ENCODE measurements at places on chromosomes 3 and 15. TPM values are rescaled to one million over a fixed set of nuclear protein-coding genes. Genes with fewer than 3 reads are reported as not detected.

DNA sequence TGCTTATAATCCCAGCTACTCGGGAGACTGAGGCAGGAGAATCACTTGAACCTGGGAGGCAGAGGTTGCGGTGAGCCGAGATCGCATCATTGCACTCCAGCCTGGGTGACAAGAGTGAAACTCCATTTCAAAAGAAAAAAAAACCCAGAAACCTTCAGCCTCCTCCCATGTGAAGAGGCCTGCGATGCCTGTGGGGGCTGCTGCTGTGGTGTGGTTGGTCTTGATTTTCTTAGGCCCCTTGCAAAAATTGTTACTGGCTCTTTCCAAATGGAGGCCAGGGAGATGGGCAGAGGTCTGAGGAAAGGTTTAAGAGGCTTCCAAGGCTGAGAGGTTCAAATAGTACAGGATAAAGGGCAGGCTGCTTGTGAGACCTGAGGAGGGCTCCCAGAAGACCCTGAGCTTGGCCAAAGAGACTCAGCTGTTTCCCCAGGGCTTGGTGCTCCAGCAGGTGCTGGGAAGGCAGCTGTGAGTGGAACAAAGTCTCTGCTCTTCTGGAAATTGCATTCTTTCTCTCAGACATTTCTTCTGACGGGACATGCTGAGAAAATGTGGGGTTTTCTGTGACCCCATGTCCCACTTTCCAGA lies 18.4 kb downstream of the GCSAM start:
- no peak for DNase-seq

The PLA2G4E gene
- total RNA-seq = not detected

DNA sequence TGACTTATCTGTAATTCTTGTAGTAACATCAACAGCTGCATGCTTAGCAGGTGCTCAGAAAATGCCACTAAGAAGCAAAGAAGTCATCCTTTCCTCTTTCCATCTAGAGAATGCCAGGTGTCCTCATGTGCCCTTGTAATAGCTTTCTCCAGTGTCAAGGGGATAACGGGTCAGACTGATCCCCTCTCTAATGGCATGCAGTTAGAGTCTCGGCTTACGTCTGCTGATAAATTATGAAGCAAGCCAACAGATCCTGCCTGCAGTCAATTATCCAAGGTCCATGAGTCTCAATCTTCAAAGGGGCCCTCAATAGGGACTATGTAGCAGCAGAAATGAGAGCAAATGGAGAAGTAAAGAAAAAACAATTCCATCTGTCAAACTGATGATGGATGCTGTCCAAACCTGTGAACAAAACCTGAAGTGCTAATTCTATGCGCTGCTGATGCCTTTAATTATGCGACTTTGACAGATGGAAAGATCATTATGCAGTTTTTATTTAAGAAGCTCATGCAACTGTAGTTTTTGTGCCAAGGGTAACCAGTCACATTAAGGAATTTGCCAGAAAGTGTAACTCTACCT lies 162.8 kb upstream of the PEX5L start:
- no peak for DNase-seq

The SAMD7 gene
- not detected for total RNA-seq

The THBS1 gene
- total RNA-seq = 1.2 TPM

The TMCO5A gene
- total RNA-seq = not detected

GRCh38 chr15:74917676-74918075 lies 11.0 kb upstream of the FAM219B start:
- DNase-seq = no peak

The ACP3 gene
- total RNA-seq = not detected

The CFAP91 gene
- not detected for total RNA-seq
